ENCODE measurements at places on chromosomes 2 and 18.

- H3K4me3 ChIP-seq, result no peak overlapping the region
- H3K36me3 ChIP-seq, result no peaks in the 10 kb centered on the region
- DNase-seq, result no peak
- H3K27ac ChIP-seq, result no peak overlapping the region
- H3K27me3 ChIP-seq, result no peaks in the 10 kb centered on the region
Observed at GRCh38 chr2:8312861-8313830, 368.7 kb upstream of the ID2 start.

DNA sequence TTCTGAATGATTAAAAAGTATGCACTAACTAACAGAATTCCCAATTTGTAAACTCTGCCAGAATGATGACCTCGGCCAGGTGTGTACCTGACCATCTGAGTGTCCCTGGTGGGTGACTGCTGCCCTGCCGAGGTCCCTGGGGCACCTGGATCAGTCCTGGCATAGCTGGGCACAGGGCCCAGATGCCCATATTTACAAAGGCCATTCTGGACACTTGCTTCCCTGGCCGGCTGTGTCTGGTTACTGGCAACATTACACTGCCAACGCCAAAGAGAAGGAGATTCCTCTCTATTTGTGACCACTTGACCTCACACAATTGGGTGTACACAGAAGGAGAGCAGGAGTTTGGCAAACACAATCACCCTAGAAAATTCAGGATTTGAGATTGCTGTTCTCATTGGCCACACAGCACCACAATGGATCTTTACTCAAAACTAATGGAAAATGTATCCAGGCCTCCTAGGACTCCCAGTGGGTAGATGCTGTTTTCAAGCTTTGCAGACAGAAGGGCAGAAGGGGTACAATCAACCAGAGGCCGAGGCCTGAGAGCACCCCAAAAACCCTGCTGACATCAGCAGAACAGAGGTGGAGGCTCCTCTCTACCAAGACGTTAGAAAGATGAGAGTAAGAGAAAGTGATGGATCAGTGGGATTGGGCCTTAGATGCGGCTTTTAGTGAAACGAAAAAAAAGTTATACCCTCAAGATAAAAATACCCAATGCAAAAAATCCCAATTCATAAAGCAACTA lies 58.3 kb upstream of the PXDN start:
- H3K27me3 ChIP-seq, result peaks cover 7% of the 10 kb centered on the region
- H3K36me3 ChIP-seq, result no peaks in the 10 kb centered on the region
- DNase-seq, result no peak
- no peak overlapping the region for H3K4me3 ChIP-seq

DNA sequence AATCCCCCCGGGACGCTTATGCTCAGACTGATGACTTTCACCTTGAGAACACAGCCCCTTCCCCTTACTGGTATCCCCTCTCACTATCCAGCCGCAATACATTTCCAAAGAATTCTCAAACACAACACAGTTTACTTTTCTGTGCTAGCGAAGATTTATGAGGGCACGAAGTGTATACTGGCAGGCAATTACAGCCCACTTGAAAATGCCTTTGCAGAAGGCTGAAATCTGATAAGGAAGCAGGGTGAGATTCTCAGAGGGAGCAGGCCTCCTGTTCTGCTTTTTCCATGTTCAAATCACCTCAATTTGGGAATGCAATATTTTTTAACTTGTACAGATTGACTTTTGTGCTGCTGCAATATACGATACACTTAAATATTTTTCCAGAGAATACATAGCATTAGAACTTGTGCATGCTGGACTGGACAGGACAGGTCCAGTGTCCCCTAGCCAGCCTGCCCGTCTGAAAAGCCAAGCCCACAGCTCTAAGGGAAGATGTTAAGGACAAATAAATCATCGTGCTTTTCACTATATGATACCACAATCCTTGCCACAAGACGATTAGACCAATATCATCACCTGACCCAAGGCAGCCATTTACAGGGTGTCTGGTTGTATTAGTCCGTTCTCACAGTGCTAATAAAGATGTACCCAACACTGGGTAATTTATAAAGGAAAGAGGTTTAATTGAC lies 262.1 kb downstream of the EPHA4 start:
- no peak overlapping the region for H3K27ac ChIP-seq
- H3K36me3 ChIP-seq, result no peaks in the 10 kb centered on the region
- no peaks in the 10 kb centered on the region for H3K27me3 ChIP-seq
- no peak overlapping the region for H3K4me3 ChIP-seq
- DNase-seq, result no peak
- no peaks in the 10 kb centered on the region for H3K4me1 ChIP-seq

DNA sequence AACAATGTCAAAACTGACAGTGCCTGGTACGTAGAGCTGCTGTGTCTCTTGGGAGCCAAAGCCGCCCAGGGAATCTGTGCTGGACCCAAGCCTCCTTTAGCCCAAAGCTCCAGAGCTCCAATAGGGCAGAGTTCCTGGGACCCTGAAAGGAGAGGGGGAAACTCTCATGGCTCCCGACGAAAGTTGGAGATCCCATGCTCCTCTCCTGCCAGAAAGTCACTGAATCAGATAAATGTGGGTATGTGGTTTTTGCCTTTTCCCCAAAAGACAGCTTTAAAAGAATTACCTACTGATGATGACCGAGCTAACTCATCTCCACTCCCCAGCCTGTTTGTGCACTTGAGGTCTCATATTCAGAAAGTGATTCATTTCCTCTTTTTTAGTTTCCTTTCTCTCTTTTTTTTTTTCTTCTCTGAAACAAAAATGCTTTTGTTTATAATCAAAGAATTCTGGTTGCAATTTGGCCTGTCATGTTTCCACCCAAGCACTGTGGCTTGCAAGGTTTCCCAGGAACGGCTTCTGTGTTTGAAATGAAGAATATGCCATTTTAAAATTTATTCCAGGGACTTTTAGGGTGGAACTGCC lies 14.1 kb upstream of the PMAIP1 start:
- no peaks in the 10 kb centered on the region for H3K36me3 ChIP-seq
- no peak overlapping the region for H3K27ac ChIP-seq
- no peak overlapping the region for H3K4me3 ChIP-seq

GRCh38 chr2:18149660-18150246 lies 271.3 kb downstream of the KCNS3 start:
- H3K27me3 ChIP-seq, result peaks cover 2% of the 10 kb centered on the region
- H3K27ac ChIP-seq, result no peak overlapping the region
- no peaks in the 10 kb centered on the region for H3K4me1 ChIP-seq
- no peak for DNase-seq
- no peaks in the 10 kb centered on the region for H3K36me3 ChIP-seq
- H3K4me3 ChIP-seq, result no peak overlapping the region

DNA sequence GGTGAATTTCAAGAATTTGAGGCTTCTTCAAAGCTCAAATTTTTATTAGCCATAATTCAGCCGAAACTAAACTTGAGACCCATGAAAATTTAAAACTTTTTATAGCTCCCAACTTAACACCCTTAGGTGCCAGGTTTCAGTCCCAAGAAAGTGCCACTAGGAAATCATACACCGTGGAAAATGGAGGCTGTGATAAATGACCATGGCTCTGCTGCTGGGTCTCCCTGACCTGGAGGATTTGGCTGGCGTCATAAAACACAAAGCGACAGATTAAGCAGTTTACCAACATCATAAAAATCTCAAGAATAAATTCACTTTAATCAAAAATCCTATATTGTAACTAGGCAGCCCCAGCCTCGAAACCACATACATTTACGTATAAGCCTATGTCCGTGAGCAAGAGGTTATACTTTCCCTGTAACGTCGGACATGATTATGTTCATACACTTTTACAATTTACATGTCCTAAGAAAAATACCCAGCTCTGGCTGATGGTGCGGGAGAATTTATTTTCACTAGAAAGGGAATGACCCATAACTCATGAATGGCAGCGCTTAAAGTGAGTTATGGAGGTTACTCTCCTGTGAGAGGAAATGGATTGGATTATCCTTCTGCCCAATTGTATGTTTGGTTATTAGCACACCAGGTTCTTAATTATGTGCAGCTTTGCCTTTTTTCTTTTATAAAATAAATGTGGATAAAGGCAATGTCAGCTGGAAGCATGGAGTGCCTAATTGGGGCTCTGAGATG lies 329.4 kb downstream of the AGPS start:
- no peaks in the 10 kb centered on the region for H3K4me1 ChIP-seq
- no peak overlapping the region for H3K27ac ChIP-seq
- no peaks in the 10 kb centered on the region for H3K27me3 ChIP-seq
- H3K36me3 ChIP-seq, result no peaks in the 10 kb centered on the region
- H3K4me3 ChIP-seq, result no peak overlapping the region

DNA sequence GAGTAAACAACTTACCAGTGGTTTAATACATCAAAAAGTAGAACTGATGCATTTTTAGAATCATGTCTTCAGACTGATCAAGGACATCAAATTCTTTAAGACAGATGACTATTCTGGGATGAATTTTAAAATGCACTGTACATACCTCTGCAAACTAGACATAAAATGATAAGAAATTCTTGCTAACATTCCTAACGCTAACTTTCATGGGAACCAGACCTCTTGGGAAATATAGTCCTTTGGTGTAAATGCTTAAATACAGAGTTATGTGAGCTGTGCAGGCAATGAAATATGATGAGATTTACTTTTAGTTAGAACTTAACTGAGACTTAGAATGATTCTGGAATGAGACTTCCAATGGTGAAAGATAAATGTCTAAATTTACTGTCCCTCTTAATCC lies 562.0 kb downstream of the NR4A2 start:
- H3K4me3 ChIP-seq, result no peak overlapping the region
- H3K27me3 ChIP-seq, result no peaks in the 10 kb centered on the region

- H3K27me3 ChIP-seq, result peaks cover 3% of the 10 kb centered on the region
- DNase-seq, result no peak
- no peaks in the 10 kb centered on the region for H3K4me1 ChIP-seq
- no peak overlapping the region for H3K4me3 ChIP-seq
- H3K36me3 ChIP-seq, result no peaks in the 10 kb centered on the region
Observed at GRCh38 chr18:21123290-21123926, 11.8 kb upstream of the ROCK1 start.

GRCh38 chr2:7954234-7954633 lies 727.6 kb upstream of the ID2 start:
- H3K4me3 ChIP-seq, result no peak overlapping the region
- H3K27me3 ChIP-seq, result peaks cover 8% of the 10 kb centered on the region
- H3K36me3 ChIP-seq, result no peaks in the 10 kb centered on the region
- no peak overlapping the region for H3K27ac ChIP-seq

DNA sequence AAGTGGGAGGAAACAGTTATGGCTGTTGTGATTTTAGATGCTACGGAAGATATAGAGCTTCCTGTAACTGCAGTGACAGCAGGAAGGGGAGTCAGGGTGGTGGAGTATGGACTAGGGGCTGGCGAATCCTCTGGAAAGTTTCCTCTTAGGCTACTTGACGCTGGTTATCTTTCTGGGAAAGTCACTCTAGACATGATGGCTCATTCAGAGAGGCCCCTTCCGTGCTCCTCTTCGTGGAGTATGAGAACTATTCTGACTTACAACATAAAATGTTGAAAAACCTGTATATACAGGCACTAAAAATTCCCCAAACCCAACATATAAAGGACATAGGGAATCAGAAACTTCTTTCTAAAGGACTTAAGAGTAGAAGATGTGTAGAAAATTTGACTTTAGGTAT lies 78.8 kb downstream of the C18orf54 start:
- no peak overlapping the region for H3K4me3 ChIP-seq
- DNase-seq, result no peak
- H3K27ac ChIP-seq, result no peak overlapping the region
- H3K27me3 ChIP-seq, result peaks cover 28% of the 10 kb centered on the region
- no peaks in the 10 kb centered on the region for H3K4me1 ChIP-seq

DNA sequence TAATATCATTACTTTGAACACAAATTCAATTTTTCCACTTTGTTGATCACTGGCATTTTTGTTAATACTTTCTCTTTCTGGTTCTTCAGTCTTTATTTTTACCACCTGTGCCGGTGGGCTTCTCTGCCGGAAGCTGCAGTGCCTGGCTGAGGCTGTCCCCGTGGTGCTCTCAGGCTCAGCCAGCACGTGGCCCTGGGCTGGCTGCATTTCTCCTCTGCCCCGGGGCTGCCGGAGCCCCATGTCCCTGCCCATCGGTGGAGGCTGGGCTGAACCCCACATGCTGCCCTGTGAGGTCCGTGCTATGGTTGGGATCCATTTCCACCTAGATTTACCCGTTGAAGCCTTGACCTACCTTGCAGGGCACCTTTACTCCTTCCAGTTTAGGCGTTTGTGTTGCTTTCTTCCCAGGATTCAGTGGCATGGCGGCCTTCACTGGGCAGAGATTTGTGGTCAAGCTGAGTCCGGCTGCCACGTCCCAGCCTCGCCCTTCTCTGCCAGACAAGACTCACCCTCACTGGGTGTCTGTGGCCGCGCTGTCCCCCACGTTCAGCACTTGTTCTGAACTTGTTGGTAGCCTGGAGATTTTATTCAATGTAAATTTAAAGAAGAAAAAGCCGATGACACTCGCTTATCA lies 12.8 kb upstream of the TMEM18 start:
- H3K4me3 ChIP-seq, result no peak overlapping the region
- no peaks in the 10 kb centered on the region for H3K36me3 ChIP-seq
- H3K27ac ChIP-seq, result no peak overlapping the region
- DNase-seq, result no peak
- peaks cover 40% of the 10 kb centered on the region for H3K27me3 ChIP-seq
- peaks cover 3% of the 10 kb centered on the region for H3K4me1 ChIP-seq

GRCh38 chr2:198374375-198375082 lies 570.1 kb downstream of the PLCL1 start:
- no peak overlapping the region for H3K27ac ChIP-seq
- H3K4me3 ChIP-seq, result no peak overlapping the region
- DNase-seq, result no peak
- H3K4me1 ChIP-seq, result no peaks in the 10 kb centered on the region
- H3K36me3 ChIP-seq, result no peaks in the 10 kb centered on the region
- peaks cover 23% of the 10 kb centered on the region for H3K27me3 ChIP-seq

DNA sequence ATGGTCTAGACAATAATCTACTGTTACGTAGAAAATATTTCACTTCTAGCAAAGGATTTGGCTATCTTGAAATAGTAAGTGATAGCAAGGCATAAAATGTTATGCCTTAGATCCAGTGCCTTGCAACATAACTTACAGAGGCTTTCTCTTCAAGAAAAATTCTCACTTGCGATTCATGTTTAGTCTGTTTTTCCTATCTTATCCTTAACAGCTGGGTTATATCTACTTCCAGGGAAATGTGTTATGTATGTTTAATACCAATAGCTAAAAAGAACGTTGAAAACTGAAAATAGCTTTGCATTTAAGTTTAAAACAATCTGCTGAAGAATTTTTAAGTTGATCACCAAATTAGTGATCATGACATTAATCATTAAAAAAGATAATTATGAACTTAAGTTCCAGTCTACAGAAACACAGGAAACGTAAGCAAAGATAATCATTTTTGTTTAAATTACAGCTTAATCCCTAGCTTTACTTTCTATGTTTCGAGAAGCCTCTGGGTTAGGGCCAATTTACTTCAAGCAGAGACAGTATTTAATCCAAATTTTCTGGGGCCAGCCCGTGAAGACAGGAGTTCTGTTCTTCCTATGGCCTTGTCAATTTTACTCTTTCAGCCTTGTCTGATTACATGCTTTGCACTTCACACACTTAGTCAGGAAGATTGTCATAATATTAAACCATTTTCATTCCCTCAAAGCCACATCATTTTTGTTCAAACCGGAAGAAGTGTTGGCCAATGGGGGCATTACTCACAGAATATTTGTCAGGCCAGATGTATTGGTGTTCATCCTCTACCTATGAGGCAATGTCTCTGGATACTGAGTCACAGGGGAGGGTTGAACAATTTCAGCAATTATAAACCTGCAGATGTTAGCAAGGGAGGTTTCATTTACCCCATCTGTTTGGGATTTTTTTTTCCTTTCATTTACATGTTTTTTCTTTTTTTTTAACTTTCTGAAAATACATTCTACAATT lies 1132.9 kb upstream of the ZEB2 start:
- no peaks in the 10 kb centered on the region for H3K36me3 ChIP-seq
- no peak overlapping the region for H3K4me3 ChIP-seq
- no peaks in the 10 kb centered on the region for H3K4me1 ChIP-seq
- DNase-seq, result no peak
- no peaks in the 10 kb centered on the region for H3K27me3 ChIP-seq

- H3K4me1 ChIP-seq, result peaks cover 11% of the 10 kb centered on the region
- H3K4me3 ChIP-seq, result no peak overlapping the region
- DNase-seq, result no peak
Observed at GRCh38 chr2:205696927-205697441, 14.7 kb downstream of the NRP2 start.
